T-cell (primary cell): ENCODE measurements at places on chromosomes 7 and 10.

DNA sequence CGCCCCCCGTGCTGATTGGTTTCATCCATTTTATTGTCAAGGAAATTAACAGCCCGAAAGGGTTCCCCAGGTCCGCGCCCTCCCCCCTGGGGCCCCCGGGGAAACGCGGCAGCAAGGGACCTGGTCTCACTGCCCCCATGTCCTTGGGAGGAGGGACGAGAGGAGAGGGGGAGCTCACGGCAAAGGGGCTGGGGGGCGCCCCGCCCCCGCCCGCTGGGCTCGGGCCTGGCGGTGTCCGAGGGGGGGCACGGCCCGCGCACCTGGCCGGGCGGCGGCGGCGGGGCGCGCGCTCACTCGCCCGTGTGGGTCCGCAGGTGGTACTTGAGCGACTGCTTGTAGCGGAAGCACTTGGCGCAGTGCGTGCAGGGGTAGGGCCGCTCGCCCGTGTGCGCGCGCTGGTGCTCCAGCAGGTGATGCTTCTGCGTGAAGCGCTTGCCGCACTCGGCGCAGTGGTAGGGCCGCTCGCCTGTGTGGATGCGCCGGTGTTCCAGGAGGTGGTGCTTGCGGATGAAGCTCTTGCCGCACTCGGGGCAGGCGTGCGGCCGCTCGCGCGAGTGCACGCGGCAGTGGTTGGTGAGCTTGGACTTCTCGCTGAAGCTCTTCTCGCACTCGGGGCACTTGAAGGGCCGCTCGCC is 29.3 kb downstream of the ZNF777 start:
- no peak for DNase-seq

DNA sequence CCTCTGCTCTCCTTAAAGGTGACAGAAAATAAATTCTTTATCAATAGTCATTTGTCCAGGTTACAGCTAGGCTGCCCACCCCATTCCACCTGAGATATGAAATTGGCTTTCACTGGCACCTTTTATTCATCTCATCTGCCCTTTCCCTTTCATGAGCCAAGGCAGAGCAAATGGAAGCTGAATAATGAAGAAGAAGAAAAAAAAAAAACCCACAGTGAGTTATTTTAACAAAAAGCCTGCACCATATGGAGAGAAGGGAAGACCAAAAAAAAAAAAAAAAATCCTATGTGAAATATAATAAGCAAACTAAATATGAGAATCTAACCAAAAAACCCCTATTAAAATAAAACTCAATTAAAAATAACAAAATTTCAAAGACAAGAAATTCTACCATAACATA is 59.2 kb downstream of the CHCHD3 start:
- no peak for DNase-seq

DNA sequence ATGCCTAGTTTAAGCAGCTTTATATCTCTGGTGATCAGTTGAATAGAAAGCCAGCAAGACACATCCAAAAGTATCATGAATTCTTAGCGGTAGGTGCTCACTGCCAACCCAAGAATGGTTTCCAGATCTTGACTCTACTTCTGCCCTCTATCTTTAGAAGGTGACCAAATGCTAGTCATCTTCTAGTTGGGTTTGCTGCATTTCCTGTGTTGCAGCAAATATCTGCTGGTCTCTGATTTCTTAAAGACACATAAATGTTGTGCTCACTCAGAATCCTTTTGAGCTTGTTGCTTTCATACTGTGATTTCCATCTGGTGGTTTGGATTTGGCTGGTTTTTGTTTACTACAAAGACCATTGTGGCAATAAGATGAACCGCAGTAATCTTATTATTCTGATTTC is 2.2 kb downstream of the CDC123 start:
- DNase-seq: no peak

- no peak for DNase-seq
Observed at GRCh38 chr7:98323597-98324322, 42.3 kb downstream of the BRI3 start.

DNA sequence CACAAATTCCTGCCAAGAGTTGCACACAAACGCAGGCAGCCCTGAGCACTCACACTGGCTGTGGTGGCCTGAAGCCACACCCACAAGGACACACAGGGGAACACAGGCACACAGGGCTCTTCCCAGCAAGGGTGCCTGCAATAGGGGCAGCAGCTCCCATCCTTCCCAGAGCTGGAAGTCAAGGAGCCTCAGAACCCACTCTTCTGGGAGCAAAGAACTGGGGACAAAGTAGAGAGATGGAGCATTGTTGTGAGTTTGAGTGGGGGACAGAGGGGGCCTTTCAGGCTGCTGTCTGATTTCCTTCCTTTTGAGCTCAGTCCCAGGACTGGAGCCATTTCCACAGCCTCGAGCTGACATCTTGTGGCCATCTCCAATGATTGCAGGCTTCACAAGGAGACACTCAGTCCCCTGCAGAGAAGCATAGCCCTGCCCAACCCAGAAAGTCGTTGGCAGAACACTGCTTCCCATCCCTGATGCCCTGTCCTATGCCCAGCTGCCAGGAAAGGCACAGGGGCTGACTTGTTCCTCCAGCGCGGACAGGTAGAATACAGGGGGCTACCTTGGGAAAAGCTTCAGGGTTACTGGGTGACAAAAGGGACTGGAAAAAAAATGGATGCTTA is 34.4 kb upstream of the SLF2 start:
- DNase-seq: peak; percentile 9

DNA sequence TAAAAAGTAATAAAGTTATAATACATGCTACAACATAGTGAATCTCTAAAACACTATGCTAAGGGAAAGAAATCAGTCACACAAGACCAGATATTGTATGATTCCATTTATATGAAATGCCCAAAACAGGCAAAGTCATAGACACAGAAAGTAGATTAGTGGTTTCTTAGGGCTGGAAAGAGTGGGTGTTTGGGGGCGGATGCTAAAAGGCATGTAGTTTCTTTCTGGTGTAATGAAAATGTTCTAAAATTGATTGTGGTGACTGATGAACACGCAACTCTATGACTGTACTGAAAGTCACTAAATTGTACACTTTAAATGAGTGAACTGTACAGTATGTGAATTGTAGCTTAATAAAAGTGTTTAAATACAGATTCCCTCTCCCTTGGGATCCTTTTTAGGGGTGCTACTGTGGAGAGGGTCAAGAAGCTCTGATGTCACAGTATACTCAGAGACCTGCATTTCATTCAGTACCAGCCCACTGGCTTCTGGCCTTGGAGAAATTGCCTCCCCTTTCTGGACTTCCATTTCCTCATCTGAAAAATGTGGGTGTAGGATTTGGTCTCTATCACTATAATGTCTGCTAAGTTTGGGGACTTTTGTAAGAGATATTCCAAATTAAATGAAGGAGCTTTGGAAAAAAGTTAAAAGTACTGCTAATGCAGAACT is 46.4 kb downstream of the AOAH start:
- DNase-seq: no peak

GRCh38 chr10:17340144-17340829 is 112.2 kb downstream of the VIM start:
- no peak for DNase-seq

DNA sequence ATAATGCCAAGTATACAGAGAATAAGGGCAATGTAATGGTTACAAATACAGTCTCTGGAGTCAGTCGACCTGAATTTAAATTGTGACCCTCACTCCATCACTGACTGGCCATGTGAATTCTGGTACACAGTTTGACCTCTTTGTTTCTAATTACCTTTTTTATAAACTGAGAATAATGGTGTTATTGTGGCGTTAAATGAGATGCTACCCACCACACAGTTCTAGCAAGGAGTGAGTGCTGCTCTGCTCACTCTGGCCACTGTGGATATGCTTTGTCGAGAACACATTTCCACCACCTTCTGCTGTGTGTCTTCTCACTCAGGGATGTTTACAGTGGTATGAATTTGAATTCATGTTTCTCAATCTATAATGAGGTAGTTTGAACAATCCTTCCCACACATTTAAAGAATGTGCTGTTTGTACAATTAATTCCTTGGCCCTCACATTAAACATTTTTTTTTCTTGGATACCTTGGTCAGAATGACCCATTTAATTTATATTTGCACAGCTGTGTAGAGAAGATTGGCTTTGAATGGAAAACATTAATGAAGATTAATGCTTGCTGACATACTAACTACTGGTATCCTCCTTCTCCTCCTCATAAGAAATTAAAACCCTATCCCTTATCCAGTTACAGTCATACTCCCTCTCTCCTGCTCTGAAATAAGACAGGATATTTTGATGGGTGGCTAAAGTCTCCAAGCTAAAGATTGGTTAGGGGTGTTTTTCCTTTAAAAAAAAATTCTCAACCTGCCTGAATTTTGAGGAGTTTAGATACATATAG is 42.4 kb downstream of the PLCE1 start:
- no peak for DNase-seq

GRCh38 chr7:1918063-1918645 is 248.1 kb downstream of the ELFN1 start:
- DNase-seq: no peak

DNA sequence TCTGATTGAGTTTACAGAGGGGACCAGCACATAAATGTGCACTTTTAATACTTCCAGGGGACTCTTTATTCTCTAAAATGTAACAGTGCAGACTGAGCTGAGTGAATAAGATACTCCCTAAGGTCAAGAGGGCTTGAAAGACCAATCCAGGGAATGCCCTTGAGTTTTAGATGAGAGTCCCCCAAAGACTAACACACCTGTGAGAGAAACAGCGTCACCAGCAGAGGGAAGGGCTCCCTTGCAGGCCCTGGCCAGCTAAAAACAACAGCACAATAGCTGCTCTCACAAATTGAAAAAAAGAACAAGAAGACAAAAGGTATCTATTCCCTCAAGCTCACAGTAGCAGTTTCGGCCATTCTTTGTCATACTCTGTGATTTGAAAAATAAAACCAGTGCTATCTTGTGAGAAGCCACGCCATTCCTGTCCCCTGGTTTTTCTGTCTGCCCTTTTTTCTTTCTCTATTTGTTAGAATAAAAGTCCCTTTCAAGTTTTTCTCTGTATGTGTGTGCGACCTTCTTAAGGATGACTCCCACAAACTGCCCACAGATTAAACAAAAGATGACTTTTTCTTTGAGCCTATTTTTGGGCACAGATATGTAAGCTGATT is 230.4 kb upstream of the BMPER start:
- DNase-seq: no peak

GRCh38 chr10:78170026-78170475 is 136.4 kb downstream of the RPS24 start:
- DNase-seq: no peak

- DNase-seq: no peak
Observed at GRCh38 chr7:138066954-138067394, 9.3 kb upstream of the AKR1D1 start.

- DNase-seq: no peak
Observed at GRCh38 chr10:3068968-3069737, 1.8 kb downstream of the PFKP start.

DNA sequence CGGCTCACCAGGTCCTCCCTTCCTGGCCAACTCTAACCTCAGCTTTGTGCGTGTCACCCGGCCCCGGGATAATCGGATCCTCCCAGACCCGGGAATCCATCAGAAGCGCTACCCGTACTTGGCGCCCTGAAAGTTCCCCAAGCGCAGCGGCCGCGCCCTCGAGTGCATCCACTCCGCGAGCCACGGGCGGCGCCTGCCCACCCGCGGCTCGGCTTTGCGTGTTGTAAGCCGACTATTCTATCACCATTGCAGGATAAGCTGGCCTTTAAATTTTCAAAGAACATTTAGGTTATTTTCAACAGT is 35.7 kb upstream of the EBLN1 start:
- DNase-seq: peak; percentile 51

GRCh38 chr10:4127518-4128315 is 342.7 kb upstream of the KLF6 start:
- no peak for DNase-seq

DNA sequence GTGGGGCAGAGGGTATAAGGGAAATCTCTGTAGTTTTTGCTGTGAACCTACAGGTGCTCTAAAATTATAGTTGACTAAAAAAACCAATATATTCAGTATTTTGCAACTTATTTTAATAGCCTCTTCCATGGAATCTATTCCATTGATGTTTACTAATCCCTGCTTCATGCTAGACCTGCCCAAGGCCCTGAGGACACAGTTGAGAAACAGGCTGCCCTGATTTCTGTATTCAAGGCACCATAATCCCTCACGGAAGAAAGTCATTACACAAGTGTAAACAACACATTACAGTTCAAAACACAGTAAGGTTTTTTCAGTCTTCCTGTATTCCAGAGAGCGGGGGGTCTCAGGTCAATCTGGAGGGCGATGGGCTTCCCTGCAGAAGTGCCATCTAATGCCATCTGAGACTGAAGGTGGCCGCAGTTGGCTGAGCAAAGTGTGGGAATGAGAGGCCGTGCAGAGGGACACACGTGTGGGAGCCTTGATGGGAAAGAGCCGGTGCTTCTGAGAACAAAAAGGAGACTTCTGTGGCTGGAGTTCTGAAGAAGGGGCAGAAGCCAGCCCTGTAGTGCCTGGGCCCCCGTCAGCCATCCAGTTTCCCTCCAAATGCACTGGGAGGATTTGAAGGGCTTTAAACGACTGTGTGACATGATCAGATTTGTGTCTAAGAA is 146.9 kb downstream of the PTPN20 start:
- no peak for DNase-seq

- no peak for DNase-seq
Observed at GRCh38 chr10:90912174-90912573, 8.7 kb downstream of the ANKRD1 start.

- no peak for DNase-seq
Observed at GRCh38 chr7:159114981-159115380, 29.7 kb downstream of the VIPR2 start.

DNA sequence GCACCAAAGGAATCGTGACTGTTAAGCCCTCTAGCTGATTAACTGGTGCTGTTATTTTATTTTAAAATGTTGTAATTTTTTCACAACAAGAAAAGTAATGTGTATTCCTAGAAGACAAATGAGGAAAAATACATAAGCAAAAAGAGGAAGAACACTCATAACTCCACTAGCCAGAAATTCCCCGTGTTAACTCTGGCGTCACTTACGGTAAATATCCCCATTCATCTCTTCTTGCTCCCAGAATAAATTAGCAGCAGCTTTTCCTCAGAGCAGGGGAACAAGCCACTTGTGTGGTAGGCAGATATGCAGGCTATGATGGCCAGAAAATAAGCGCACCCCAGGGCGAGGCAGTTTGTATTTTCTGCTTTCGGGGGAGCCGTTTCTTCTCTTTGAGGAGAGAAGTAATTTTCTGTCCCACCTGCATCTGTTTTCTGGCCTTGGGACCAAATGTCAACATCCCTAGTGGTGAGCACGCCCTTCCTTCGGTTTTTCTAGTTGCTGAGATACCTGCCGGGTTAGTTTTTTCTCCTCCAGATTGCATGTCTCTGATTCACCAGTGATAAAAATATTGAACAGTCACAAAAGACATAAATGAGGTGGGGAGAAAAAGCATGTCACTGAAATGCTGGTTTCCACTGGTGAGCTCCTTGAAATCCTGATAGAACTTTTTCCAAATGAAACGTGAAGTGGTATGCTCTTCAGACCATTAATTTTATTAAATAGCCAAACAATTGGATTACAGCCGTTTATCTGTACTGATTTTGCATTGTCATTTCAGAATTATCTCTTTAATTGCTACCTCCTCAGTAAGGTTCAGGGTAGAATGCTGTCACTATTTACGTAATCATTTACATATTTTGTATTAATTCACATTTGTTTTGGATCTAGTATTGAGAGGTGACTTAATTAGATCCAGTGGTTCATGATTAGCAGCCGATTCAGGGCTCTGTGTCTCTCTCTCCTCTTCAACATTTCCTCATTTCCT is 268.1 kb downstream of the CAMK1D start:
- no peak for DNase-seq
